GF-D8 (cell line): ENCODE measurements at places on chromosomes 6 and 20.

DNA sequence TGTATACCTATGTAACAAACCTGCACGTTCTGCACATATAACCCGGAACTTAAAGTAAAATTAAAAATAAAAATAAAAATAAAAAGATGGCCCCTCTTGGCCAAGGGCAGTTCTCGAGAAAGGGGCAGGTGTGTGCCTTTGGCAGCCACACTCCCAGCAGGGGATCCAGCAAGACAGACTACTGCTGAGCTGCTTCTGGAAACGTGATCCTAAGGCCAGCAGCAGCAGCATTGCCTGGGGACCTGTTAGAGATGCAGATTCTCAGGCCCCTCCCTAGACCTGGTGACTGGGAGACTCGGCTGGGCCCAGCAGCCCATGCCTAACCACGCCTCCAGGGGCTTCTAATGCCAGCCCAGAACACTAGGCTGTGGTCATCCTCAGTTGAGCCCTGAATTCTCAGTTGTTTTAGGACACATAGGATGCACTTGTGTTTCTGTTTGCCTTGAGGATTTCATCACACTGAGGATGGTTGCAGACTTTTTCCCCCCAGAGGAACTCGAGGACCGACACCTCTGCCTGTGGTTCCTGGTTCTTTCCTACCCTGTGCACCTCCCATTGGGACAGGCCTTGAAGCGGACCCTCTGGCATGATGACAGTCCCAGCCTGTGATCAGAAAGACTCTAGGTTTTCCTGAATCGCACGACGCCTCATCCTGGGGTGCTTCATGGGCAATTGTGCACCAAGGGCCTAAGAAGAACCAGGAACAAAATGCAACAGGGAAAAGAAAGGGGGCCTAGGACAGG is 105.9 kb downstream of the TOX2 start:
- DNase-seq: no peak

GRCh38 chr6:74991573-74992332 is 214.1 kb downstream of the COL12A1 start:
- no peak for DNase-seq

GRCh38 chr20:11013801-11014200 is 340.0 kb upstream of the JAG1 start:
- no peak for DNase-seq

GRCh38 chr6:33195304-33196165 is 3.3 kb upstream of the COL11A2 start:
- DNase-seq: no peak

DNA sequence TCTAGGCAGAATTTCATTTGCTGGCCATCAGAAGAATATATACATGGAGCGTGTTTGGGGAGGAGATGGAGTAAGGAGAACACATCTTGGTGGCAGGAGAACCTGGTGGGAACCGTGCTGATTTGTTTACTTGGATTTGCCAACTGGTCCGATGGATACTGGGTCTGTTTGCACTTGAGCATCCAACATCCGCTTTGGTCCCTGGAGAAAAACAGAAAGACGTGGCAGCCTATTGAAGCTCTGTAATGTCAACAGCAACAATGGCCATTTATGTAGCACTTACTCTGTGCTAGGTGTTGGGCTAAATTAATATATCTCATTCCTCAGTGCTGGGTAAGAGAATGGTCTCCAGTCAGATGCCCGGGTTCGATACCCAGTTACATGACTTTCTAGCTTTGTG is 125.6 kb downstream of the BCAS1 start:
- no peak for DNase-seq

DNA sequence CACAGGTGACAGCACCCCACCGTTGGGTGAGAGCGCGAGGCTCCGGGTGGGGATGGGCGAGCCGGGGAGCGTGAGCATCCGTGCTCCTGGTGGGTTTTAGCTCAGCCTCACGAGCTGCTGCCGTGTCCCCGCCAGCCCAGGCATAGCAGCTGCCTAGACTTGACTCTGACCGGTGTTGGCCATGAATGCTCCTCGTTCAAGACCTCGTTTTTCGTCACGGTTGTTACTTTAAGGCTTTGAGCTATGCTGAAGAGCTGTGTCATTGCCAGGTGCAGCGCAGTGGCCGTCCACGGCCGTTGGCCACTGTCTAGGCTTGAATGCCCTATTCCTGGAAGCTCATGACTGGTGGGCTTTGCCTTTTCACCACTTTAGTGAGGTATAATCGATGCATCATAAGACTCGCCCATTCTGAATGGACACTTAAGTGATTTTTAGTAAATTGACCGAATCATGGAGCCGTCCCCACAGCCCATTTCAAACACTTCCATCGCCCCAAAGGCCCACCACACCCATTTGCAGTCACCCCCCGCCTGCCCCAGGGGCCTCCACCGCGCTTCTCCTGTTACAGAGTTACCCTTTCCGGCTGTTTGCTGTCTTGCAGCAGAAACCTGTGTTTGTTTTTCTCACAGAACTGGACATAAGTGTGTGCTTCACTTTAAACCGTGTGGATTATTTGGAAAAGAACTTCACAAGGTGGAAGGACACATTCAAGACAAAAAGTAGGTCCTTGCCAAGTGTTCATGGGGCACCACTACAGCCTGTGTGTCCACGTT is 21.4 kb upstream of the ADRM1 start:
- DNase-seq: no peak

GRCh38 chr6:137145421-137145820 is 28.0 kb downstream of the IL22RA2 start:
- no peak for DNase-seq

DNA sequence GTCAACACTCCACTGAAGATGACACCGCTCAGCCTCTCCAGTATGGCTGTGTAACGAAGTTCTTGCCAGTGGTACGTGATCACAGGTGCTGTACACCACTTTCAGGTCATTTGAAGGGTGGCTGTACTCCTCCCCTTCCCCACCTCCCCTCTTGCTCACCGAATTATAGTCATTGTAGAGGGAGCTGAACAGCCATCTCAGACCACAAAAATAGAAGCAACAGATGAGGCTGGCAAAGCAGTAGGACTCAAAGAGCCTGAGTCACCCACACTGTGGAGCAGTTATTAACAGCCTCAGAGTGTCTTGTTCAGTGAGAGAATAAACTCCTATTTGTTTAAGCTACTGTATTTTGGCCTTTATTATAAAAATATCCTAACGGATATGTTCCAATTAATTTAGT is 192.5 kb upstream of the MCHR2 start:
- no peak for DNase-seq

GRCh38 chr6:21826023-21826422 is 232.5 kb downstream of the SOX4 start:
- no peak for DNase-seq

DNA sequence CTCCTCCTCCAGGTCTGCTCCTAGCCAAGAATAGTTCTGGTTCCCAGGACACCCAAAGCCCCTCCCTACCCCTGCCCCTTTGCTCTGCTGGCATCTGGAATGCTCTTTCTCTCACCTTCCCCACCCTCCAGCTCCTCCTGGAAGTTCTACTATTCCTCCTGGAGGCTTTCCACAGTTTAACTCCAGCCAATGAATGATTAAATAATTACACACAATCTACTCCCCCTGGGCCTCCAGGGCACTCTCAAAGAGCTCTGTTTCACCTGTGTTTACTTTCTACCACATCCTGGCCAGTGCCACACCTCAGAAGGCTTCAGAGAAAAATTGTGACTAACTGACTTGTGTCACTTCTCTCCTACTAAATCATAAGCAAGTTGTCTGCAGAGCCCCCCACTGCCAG is 36.2 kb downstream of the GCM1 start:
- DNase-seq: no peak

GRCh38 chr6:84074988-84075781 is 41.6 kb downstream of the MRAP2 start:
- DNase-seq: no peak

DNA sequence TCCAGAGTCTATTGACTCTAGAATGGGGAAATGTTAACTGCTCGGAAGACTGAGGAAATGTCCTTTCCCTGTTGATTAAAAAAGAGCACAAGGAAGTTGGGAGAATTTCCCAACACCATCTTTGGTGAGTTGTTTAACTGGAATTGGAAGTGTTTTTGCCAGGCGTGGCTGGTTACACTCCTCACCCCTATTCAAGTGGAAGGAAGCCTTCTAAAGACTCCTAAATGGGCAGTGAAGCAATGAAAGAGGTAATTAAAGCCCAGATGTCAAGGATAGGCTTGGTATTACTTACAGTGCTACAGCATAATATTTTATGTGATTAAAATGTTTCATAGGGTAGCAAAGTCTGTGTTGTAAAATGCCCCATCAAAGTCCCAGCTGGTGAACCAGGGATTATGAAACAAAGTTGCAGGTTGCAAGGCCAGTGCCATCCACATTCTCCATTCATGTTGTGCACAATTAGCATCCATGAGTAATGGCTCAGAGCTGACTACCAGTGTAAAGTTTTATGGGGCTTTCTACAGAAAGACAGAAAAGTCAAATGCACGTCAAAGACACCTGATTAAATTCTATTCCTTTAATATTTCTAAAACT is 52.6 kb downstream of the BTBD3 start:
- DNase-seq: no peak

GRCh38 chr6:93176070-93176469 is 243.3 kb downstream of the EPHA7 start:
- no peak for DNase-seq

DNA sequence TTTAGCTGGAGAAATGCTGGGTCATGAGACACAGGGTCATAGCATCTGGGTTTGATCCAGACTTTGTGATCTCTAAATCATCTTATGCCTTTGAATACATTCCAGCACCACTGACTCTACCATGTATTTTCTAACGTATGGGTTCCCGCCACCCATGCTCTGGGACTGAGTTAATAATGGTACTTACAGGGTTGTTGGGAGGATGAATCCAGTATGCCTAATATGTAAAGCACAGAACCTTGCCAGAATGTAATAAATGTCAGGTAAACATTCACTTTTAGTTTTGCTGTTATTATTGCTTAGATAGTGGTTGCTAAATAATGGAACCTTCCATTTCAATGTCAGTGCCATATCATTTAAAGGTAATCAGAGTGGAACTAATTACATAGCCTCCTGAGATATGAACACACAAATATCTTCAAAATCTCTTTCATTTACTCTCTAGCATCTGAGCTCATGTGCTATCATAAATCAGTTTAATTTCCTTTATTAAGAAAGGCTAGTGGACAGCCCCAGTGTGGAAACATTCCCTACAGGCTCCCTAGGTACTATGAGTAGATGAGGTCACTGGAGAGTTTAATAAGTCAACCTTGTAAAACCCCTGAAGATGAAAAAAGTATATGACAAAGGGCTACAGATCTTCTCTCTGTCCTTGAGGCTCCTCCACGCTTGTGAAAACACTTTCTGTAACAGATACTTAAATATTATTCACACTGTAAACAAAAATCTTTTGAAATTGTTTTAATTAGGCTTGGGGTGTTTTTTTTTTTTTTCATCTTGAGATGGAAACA is 226.6 kb downstream of the ALDH8A1 start:
- DNase-seq: no peak

- DNase-seq: no peak
These were observed 41.1 kb downstream of the TFAP2A start for GRCh38 chr6:10373642-10374359.

- no peak for DNase-seq
These were observed 38.8 kb downstream of the RCAN2 start for GRCh38 chr6:46452312-46452917.

GRCh38 chr6:69861986-69862385 is 4.4 kb upstream of the COL19A1 start:
- no peak for DNase-seq

DNA sequence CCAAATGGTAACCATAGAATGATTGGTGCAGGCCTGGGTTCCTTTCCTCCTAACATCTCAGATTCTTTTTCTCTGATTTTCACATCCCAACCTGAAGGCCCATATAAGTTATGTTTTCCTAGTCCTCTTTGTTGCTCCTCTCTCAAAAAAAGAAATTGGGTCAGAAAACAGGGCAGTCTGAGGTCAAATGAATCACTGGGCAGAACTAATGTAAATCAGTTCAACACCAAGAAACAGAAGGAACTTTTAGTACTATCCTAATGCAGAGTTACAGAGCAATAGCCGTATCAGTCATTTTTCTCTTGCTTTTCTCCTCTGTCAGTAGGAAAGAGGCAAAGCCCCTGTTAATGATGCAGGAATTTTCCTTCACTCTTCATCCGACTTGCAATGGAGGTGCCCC is 11.0 kb upstream of the TPD52L1 start:
- no peak for DNase-seq

- DNase-seq: no peak
These were observed at the start of gene HLA-DQB2 for GRCh38 chr6:32763421-32763820. HLA-DQB2 (minus strand) TSS chr6:32763532; CDS start chr6:32763470, 62 bp downstream.

DNA sequence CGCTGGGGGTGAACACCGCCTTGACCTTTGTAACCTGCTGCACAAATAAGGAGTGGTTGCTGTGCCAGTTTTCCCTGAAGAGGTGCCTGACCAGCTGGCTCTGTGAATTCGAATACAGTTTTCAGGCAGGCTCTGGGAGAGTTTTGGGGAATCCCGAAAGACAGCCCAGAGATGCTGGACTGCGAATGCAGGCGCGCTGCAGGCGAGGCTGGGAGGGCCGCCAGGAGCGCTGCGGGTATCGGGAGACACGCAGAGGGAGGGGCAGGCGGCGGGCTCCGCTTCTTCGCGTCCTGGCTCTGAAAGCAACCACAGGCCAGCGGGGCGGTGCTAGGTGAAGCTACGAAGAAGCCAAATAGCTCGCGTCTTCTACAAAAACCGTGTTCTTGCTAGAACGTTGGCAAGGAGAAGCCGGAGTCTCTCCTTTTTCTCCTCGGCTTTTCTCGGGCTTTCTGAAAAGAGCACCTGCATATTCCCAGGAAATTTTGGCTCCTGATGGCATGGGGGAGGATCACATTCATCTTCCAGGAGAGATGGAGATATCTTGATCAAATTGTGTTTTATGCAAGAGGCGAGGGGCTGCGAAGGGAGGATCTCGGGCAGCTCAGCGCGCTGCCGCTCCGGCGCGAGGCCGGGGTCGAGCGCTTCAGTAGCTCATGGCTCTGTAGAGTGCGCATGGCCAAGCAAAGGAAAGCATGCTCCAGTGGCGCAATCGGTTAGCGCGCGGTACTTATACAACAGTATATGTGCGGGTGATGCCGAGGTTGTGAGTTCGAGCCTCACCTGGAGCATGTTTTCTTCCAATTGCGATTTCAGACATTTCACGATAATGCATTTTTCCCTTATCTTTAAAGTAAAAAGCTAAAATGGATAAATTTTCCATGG is 158.1 kb upstream of the ZNF184 start:
- no peak for DNase-seq

DNA sequence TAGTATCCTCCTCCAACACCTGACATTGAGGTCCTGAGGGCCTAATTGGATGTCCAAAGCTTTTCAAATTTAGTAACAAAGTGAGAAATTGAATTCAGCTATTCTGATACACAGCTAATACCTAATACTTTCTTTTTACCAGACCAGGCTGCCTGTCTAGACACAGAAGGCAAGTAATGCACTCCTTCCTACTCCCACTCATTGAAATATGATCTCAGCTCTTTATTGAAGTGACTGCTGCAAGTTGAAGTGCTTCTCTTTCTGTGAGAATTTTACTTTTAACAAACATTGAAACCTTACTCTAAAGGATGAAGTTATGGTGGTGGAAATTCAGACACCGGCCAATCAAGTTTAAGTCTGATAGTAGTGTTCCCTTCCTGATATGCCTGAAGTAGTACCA is 90.8 kb upstream of the OGFRL1 start:
- no peak for DNase-seq
